ENCODE measurements at places on chromosomes 1 and 21.
A peak's percentile ranks its signal among the peaks of the same experiment; 100 is the strongest.

- no peak for DNase-seq
These were observed 160.5 kb downstream of the FOXD2 start for GRCh38 chr1:47598357-47598756.

DNA sequence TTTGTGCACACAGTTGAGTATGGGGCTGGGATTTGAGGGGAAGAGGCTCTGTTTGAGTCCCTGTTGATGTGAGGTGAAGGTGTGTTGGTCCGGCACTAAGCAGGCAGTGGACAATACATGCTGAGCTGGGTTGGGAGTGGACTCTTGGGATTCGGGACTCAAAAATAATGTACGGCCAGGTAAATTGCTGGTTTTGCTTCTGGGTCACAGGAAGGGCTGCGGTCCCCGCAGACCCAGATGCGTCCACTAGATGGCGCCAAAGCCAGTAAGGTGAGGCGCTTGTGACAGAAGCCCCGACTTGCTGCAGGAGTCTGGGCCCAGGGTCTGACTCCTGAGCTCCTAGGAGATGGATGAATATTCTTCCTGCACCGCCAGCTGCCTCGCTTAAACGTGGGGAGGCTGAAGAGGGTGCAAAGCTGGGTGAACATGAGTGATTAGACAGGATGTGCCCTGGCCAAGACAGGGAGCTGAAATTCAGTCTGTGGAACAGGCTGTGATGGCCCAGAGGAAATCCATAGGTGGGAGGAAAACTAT lies 61.4 kb downstream of the ACBD3 start:
- DNase-seq, result peak; percentile 80

DNA sequence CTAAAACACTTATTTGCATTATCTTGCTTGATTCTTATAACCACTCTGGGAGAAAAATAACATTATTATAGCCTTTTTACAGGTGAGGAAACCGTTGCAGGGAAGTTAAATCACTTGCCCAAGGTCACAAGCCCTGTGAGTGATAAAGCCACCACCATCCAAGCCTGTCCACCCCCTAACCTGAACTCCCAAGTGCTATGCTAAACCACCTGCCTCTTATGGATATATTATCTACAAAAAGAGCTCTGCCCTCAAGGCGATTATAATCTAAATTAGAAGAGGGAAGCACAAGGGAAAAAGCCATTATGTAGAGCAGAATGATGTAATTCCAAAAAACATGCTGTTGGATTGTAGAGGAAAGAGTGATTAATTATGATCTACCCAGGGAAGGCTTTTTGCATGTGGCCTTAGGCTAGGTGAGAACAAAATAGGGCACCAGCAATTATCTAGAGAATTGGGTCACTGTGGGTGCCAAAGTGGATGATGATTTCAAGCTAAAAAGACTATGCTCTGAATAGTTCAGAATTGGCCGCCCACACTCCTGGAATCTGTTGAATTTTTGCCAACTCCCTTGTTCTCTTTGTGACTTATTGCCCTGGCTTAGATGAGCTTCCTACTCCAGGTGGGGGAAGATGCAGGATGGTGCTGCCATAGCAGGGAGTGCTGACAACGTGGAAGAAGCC lies 205.3 kb downstream of the FGGY start:
- DNase-seq, result no peak

DNA sequence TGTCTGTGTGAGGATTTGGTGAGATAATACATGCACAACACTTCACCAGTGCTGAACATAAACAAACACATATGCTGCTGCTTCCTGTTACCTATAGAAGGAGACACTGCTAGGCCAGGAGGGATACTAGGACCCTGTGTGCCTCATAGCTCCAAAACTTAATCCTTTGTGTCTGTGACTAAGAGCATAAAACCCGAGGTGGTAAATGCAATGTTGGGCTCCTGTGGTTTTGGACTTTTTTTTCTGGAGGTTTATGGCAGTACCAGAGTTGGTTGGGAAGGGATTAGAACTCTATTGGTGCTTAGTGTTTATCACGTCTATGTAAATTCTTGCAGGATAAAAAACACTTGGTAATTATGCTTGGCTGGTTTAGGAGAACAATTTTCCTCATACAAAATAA lies 122.9 kb downstream of the NUF2 start:
- no peak for DNase-seq

DNA sequence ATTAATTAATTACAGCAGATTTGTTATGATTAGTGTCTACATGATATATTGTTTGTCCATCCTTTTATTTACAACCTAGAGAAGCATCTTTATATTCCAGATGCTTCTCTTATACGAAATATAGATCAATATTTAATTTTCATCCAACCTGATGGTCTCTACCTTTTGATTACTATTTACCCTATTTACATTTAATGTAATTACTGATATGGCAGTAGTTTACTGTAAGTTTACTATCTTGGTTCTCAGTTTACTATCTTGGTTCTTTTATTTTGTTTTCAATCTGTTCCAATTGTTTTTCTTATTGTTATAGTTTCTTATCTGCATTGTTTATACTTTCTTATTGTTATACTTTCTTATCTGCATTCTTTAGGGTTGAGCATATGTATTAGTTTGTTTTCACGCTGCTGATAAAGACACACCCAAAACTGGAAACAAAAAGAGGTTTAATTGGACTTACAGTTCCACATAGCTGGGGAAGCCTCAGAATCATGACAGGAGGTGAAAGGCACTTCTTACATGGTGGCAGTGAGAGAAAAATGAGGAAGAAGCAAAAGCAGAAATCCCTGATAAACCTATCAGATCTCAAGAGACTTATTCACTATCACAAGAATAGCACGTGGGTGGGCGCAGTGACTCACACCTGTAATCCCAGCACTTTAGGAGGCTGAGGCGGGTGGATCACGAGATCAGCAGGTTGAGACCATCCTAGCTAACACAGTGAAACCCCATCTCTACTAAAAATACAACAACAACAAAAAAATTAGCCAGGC lies 28.9 kb downstream of the FAF1 start:
- no peak for DNase-seq

- no peak for DNase-seq
These were observed 322.2 kb downstream of the LMX1A start for GRCh38 chr1:165034136-165034809.

DNA sequence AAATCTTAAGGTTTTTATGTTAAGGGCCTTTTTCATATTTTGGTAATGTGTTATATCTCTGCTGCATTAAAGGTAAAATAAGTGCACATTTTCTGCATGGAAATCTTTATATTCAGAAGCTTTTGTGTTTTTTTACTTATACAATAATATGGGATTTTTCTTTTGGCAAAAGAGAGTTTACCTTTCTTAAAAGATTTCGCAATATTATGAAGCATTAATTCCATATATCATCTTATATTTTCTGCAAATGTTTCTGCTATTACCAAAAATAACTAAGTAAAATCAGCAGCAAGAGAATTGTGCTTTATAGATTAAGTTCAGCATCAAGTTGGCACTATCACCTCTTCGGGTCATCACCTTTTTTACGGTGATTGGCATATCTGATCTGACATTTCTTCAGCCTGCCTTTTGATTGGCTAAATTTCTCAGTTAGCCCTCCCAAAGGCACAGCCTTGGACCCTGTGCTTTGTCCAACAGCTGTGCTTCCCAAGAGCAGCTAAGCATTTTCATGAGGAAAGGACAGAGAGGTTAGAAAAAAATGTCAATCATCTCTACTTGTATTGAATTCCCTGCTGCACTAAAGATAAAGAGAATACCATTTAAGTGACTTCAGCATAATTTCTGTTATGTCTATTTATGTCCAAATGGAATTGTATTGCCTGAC lies 767.1 kb upstream of the PRMT6 start:
- DNase-seq, result no peak

GRCh38 chr1:151993084-151993733 lies 450 bp downstream of the S100A10 start:
- DNase-seq, result peak; percentile 33

GRCh38 chr1:182784556-182785171 lies 4.9 kb upstream of the NPL start:
- no peak for DNase-seq

DNA sequence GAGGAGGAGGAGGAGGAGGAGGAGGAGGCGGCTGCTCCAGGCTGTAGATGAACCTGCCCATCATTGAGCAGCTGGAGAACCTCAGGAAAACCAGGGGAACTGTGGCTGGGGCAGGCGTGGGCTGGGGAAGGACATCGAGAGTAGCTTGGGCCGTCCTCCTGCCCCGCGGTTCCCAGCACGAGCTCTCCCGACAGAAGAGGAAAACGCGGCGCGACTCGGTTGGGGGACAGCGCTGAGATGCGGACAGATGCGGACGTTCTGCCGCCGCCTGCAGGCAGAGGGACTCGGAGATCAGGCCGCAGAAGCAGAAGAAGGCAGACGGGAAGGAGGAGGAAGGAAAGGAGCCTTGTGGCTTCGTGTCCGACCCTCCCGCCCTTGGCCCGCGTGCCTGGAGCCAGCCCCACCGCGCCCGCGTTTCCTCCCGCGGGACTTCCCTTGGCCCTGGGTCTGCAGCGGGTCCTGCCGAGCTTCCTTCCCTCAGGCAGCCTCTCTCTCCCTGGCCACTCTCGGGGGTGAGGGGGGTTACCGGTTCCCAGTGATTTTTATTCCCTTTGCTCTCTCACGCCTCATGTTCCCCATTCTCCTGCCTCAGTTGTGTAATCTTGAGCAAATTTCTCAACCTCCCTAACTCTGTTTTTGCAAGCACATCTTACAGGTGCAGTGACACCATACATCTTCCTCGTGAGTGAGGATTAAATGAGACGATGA lies 1.7 kb upstream of the TNFRSF9 start:
- DNase-seq, result peak; percentile 22

DNA sequence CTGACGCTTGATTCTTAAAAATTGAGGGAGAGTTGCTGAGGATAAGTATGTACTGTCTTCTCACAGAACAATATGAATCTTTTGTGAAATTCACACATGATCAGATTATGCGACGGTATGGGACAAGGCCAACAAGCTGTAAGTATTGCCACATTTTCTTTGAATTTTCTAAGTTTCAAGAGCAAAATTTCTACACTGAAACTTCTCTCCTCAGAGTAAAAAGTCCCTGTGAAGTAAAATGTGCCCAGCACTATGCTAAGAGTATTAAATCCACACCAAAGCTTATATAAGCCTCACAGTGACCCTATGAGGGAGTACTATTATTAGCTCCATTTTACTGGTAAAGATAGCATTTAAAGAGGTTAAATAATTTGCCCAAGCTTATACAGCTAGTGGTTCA lies 12.2 kb downstream of the AKIRIN1 start:
- no peak for DNase-seq

DNA sequence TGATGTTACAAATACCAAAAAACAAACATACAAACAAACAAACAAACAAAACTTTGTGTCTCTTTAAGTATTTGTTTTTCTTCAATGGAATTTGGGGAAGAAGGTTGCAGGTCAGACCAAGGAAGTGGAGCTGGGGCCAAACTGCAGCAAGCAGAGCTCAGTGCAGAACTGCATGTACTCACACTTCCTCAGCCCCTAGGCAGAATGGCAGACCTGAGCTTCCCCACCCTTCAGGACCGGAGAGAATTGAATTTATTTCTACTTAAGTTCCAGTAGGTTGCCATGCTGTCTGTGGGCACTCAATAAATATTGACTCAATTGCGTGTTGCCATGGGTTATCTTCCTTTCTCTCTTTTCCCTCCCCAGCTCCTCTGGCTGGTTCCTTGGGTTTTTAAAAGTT lies 173.6 kb downstream of the PTGER3 start:
- no peak for DNase-seq

GRCh38 chr1:54312796-54313316 lies 93.3 kb downstream of the SSBP3 start:
- DNase-seq, result no peak

All from naive thymus-derived CD4-positive, alpha-beta T cell (primary cell).